ENCODE measurements at places on chromosomes 11 and 22.
A peak's percentile ranks its signal among the peaks of the same experiment; 100 is the strongest.

DNA sequence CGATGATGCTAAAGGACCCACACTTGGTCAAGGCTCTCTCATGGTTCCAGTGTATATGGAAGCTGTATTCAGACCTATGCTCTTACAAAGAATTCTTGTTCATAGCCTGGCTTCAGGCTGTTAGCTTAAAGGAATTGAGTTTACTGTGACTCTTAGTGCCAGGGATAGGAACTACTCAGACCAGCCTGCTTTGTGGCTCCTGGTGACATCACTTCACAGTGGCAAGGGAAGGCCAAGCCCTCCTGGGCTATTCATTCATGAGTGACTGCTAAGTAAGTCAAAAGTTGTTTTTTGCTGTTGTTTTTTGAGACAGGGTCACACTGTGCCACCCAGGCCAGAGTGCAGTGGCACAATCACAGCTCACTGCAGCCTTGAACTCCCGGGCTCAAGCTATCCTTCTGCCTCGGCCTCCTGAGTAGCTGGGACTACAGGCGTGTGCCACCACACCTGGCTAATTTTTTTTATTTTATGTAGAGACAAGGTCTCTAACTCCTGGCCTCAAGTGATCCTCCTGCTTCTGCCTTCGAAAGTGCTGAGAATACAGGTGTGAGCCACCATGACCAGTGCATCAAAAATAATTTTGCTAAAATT is 9.6 kb downstream of the ART5 start:
- DNase-seq = no peak

- no peak for DNase-seq
These were observed 36.4 kb upstream of the CWF19L2 start for GRCh38 chr11:107494055-107494454.

- no peak for DNase-seq
These were observed 31.2 kb downstream of the GAL start for GRCh38 chr11:68715456-68716122.

DNA sequence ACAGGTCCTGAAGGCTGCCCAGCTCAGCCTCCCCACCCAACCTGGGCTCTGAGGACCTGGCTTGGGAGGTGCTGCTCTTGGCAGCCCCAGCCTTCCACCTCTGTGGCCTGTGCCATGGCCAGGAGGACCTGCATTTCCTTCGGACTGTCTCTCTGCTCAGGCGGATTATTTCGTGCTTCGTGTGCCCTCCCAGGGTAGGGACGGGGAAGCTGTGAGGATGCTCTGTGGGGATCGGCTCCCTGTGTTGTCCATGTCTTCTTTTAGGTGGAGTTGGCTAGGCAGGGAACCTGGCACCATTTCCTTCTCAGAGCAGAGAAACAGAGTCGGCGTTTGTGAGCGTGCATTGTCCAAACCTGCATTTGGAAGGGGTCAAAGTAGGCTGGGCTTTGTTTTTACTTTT is 34.1 kb downstream of the BCR start:
- DNase-seq = no peak

DNA sequence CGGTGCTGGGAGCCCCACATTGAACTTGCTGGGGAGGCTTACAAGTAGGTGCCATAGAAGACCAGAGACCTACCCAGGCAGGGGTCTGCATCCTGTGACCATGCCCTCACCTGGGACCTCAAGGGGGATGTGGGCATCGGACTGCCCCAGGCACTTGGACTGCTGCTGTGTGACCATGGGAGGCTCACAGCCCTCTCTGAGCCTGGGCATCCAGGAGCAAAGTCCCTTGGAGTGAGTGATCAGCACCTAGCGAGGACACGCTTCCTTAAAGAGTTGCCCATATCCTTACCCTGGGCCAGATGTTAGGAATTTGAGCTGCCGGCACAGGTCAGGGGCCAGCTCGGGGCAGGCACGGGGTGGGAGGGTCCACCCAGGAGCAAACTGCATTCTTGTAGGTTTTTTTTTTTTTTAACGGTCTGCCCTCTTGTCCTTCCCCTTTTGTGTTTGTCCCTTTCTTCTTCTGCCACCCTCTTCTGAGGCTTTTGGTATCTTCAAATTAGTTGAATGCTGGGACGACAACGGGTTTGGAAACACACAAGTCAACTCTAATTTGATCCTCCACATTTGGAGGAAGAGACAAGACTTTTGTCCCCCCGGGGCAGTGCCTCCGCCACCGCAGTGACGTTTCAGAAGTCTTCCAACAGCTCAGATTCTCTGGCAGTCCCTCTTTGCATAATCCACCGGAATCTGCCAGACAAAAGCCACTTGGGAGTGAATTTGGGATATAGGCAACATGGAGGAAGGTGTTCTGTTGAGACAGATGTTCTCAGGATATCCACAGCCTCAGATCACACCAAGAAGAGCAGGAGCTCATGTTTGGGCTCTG is 46.1 kb upstream of the LINC01488 start:
- no peak for DNase-seq

DNA sequence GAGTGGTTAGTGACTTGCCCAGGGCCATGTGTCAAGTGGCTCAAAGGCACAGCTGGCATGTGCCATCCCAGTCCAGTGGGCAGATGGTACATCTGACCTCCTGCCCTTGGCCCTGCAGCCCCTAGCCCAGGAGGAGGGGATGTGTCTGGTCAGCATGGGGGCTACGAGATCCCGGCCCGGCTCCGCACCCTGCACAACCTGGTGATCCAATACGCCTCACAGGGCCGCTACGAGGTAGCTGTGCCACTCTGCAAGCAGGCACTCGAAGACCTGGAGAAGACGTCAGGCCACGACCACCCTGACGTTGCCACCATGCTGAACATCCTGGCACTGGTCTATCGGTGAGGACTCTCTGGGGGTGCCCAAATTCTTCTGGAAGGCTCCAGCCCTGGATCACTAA is 5.7 kb upstream of the RAB1B start:
- no peak for DNase-seq

- no peak for DNase-seq
These were observed 789.4 kb upstream of the KIRREL3 start for GRCh38 chr11:127789927-127790326.

DNA sequence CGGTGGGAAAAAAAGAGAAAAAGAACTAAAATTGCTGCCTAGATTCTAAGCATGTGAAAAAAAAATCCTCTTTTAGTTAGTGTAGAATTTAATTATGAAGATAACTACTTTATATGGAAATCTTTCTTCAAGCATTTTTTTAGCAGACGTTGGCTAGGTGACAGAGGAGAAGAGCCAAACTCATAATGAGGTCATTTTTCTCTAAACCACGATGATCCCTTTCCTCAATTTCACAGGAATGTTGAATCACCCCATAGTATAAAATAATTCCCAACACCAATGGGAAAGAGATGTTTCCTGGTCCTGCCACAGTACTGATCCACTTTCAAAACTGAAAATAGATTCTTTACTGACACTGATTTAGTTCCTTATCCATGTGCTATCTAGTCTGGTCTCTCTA is 319.8 kb downstream of the DLG2 start:
- no peak for DNase-seq

GRCh38 chr22:48444320-48445112 is 1383.2 kb downstream of the BRD1 start:
- peak; percentile 70 for DNase-seq

GRCh38 chr11:7004482-7004881 is 15.7 kb downstream of the ZNF214 start:
- no peak for DNase-seq

DNA sequence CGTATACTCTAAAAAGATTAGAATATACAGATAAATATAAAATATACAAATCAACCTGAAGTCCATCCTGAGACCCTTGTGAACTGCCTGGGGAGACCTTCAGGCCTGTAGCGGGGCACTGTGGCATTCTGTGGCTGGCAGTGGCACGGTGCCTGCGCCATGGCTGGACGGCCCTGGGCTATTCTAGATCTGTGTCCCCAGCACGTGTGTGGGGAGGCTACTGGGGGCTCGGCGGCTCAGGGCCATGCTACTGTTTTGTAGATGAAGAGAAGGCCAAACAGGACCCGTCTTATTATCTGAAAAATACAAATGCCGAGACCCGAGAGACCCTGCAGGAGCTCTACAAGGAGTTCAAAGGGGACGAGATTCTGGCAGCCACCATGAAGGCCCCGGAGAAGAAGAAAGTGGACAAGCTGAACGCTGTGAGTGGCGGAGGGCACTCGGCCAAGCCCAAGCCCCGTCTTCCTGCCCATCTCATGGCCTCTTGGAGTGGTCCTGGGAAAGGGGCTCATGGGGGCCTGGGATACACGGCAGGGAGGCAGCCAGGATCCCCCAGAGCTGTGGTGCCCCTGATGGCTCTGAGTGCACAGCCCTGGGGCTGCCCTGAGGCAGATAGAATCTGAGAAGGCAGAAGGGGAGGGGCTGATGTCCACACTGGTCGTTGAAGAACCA is 18.8 kb downstream of the PPIL2 start:
- DNase-seq = no peak

- DNase-seq = no peak
These were observed 1.1 kb downstream of the ST13 start for GRCh38 chr22:40855071-40855978.

DNA sequence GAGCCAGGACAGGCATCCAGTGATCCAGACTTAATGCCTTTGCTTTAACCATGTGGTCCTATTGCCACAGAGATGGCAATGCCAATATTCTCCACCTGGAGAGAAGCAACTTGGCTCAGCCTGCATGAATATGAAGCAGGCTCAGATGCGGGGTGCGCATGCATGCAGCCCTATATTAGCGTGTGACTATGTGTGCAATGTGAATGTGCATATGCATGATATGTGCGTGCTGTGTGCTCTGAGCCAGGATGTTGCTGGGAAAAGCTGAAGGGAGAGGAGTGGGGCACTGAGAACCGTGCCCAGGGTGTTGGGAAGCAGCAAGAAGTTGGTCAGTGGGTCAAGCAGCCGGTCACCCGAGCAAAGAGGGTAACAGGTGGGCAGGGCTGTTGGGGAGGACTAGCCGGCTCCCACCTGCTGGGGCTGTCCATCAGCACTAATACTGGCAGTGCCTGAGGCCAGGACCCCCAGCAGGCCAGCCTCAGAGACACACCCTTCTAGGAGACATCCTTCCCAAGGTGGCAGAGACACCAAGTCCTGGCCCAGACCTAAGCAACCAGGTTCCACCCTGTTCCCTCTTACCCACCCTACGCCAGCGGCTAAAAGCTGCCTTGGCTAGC is 24.8 kb upstream of the MYOD1 start:
- DNase-seq = no peak

- DNase-seq = no peak
These were observed 30.7 kb downstream of the LINC01488 start for GRCh38 chr11:69512136-69512535.

GRCh38 chr11:96342014-96342960 is 708 bp downstream of the MAML2 start:
- DNase-seq = no peak

GRCh38 chr11:88631497-88631896 is 294.0 kb upstream of the CTSC start:
- DNase-seq = no peak

DNA sequence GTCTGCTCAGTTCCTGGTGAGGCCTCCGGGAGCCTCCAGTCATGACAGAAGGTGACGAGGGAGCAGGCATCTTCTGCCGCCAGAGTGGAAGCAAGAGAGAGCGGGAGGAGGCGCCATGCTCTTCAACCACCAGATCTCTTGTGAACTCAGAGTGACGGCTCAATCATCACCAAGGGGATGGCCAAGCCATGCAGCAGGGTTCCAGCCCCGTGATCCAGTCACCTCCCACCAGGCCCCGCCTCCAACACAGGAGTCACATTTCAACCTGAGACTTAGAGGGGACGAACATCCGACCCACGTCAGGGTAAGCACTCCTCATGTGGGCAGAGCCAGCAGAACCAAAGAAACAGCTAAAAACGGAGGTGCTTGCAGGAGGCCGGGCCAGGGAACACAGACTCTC is 1470.5 kb downstream of the BRD1 start:
- no peak for DNase-seq

DNA sequence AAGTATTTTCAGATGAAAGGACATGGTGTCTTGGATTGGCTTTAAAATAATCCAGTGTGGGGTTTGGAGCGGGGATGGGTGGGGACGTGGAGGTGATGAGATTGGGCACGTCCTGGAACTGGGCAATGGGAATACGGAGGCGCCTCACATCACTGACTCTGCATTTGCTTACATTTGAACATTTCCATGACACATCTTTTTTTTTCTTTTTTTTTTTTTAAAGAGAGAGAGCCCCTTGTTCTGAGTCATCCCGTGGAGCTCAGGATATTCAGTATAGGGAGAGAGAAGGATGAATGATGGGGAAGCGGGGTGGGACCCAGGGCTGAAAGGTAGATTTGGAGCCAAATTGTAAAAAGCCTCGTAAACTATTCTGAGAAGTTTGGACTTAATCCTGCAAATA is 142.7 kb downstream of the FBXO7 start:
- DNase-seq = no peak

DNA sequence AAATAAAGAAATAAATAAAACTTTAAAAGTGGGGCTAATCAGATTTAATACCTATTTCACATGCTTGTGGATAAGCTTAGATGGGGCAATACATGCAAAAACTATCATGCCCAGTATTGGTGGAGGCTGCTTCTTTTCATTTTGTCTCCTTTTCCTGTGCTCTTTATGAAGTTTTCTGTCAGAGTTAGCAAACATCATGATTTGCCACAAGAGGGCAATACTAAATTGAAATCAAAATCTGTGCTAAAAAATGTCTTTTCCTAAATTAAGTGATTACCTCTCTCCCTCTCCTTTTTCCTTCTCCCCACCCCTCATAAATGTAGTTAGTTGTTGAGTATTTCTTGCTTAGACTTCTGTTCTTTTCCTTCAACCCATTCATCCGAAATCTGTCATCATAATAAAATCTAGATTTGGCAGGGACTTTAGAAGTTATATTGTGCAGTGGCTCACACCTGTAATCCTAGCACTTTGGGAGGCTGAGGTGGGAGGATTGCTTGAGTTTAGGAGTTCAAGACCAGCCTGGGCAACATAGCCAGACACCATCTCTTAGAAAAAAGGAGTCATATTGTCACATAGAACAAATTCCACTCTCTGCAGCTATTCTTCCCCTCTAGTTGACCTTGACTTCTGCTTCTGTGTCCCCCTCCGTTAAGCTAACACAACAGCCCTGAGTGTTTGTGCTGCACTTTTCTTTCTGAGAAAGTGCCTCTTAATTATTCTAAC is 4.7 kb upstream of the ARHGAP42 start:
- peak; percentile 10 for DNase-seq

- no peak for DNase-seq
These were observed 196.3 kb upstream of the NARS2 start for GRCh38 chr11:78770931-78771330.

DNA sequence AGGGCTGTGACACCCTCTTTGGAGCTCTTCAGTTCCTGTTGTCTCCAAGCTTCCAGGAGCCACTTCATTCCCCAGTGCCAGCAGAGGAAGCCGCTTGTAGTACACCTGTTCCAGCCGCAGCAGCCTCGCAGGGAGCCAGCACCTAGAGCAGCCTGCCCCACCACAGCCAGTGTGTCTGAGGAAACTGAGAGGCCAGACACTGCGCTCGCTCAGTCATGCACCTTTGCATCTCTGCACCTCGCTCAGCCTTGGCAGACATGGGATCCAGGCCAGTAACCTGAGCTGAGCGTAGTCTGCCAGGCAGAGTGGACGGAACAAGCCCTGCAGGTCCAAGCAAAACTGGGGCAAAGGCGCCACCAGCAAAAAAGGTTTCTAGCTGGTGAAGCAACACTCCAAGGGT is 1072.1 kb downstream of the JRKL start:
- DNase-seq = no peak

Measured in germinal center (tissue), 1 donor.